Right cardiac atrium (tissue), 5 donors: ENCODE measurements at places on chromosomes 11 and 22. TPM values are rescaled to one million over a fixed set of nuclear protein-coding genes. Genes with fewer than 3 reads are reported as not detected.

The AIFM3 gene
- total RNA-seq = 1.0 TPM

The DENND6B gene
- total RNA-seq = 3.1 TPM

The KDM4D gene
- 1.3 TPM for total RNA-seq

The TAF1D gene
- total RNA-seq = 36.3 TPM

The CBLIF gene
- not detected for total RNA-seq

The UCP3 gene
- total RNA-seq = 1.9 TPM

The PGAP2 gene
- 19.5 TPM for total RNA-seq

GRCh38 chr22:38505541-38506117, 482 bp downstream of the DDX17 start:
- peak; percentile 84 for DNase-seq

DNA sequence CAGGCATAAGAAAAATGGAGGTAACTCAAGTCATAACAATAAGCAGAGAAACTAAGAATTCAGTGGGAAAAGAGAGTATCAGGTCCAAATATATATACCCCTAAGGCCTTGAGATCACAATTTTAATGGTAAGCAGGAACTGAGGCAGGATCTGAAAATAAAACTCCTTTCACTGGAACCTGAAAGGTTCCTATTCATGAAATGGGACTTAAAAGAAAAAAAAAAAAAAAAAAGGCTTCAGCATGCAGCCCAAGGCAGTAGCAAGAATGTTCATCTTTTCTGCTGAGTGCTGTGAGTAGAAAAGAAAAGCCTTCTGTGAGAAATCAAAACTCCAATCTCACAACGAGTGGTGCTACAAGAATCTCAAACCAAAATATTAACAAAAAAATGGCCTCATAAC, 75.3 kb downstream of the DLG2 start:
- DNase-seq = no peak

DNA sequence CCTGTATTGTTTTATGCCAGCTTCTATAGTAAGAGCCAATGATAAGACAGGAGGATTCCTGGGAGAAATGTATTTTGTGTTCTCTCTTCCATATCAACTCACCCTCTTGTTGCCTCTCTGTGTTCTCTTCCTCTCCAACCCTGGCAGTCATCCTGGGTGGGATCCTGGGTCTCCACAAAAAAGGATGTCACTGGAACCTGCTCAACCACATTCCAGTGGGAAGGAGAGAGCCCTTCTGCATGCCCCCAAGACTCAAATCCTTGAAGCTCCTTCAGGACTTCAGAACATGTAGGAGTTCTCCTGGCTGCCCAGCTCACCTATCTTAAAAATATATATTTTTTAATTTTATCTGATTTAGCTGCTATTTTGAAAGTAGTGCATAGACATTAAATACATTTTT, 26.1 kb downstream of the APOL6 start:
- no peak for DNase-seq

- DNase-seq = peak; percentile 82
Observed at GRCh38 chr22:37077802-37078448, 26.4 kb downstream of the KCTD17 start.

GRCh38 chr11:126152586-126152985, 58.9 kb downstream of the RPUSD4 start:
- no peak for DNase-seq

GRCh38 chr11:95132956-95133355, 43.3 kb downstream of the ENDOD1 start:
- DNase-seq = no peak

GRCh38 chr11:13857828-13858227, 104.7 kb upstream of the SPON1 start:
- DNase-seq = no peak

DNA sequence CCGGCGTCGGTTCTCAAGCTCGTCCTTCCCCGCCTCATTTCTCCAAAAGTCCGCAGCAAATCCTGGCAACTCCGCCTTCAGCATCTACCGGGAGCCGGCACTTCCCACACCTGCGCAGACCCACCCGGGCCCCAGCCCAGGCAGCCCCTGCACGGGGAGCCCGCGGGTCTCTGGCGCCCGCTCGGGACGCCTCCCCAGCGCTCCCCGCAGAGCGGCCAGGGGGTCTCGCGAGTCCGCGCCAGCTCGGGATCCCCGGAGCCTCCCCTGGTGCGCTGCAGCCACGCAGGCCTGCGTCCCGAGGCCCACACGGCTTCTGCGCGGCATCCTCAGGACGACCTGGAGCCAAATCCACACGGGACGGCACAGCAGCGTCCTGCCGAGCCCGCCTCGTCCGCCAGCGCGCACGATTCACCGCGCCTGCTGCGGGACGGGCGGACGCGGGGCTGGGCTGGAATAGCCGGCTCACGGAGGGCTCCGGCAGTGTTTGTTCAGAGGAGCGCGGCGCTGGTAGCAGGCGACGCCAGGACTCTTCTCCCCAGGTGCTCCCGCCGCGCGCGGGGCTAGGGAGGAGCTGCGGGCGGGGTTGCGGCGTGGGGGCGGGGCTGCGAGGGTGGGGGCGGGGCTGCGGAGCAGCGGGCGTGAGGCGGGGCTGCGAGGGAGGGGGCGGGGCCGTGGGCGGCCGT, 816 bp upstream of the PHRF1 start:
- no peak for DNase-seq

DNA sequence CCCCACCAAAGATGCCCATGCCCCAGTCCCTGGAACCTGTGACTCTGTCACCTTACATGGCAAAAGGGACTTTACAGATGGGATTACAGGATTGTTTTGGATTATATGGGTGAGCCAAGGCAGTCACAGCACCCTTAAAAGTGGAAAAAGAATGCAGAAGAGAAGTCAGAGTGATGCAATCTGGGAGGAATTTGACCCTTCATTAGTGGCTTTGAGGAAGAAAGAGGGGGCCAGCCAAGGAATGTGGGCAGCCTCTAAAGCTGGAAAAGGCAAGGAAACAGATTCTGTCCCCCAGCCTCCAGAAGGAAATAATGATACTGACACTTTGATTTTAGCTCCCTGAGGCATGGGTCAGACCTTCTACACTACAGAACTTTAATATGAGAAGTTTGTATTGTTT, 257.3 kb upstream of the ISX start:
- no peak for DNase-seq

GRCh38 chr22:29231971-29232959, 26.6 kb downstream of the EMID1 start:
- DNase-seq = peak; percentile 62

DNA sequence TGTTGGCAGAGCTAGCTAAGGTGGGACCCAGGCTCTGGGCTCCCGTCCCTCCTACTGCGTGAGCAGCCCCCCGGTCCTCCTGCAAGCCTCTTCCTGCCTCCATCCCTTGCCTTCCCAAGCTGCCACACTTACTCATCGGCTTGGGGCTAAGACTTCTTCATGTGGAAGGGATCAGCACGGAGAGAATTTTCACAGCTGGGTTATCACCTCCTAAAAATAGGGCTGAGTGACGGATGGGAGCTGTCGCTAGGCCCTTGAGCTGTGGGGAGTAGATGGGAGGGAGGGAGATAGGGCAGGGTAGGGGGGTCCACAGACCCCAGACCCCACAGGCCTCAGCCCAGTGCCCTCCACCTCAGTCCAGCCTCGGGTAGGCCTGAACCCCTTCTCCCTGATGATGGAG, 41.0 kb downstream of the FLRT1 start:
- DNase-seq = no peak

GRCh38 chr22:37601540-37602442, 6.8 kb upstream of the GGA1 start:
- DNase-seq = no peak

GRCh38 chr11:86119077-86119476, 50.2 kb upstream of the PICALM start:
- no peak for DNase-seq
